ENCODE measurements at places on chromosomes 1 and 21.

GRCh38 chr1:198619375-198620140, 19.3 kb upstream of the PTPRC start:
- no peak for DNase-seq

GRCh38 chr1:43284546-43285110, 753 bp downstream of the C1orf210 start:
- no peak for DNase-seq

DNA sequence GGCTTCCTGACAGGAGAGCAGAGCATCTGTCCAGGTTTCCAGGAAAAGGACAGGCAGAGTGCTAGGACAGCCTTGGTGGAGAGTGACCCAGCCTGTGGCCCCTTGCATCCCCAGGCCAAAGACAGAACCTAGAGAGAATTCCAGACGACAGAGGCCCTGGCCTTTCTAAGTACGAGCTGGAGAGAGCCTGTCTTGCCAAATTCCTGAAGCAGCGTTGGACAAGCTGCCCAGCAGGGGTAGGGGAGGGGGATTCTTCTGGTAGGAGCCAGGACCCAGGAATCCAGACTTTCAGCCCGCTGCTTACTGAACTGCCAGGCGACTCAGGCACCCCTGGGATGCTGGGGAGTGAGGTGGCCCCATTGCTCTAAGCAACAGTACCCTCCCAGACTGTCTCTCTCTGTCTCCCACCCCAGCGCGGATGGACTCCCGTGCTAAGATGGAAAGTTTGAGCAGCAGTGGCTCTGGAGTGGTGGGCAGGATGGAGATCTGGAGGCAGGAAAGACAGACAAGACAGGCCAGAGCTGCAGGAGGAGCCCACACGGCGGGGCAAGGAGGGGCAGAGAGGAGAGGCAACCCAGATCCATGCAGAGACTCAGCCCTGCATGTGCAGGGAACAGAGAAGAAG, 8.8 kb upstream of the PEAR1 start:
- DNase-seq = no peak

- DNase-seq = no peak
These were observed 15.1 kb downstream of the MORN1 start for GRCh38 chr1:2376261-2376741.

DNA sequence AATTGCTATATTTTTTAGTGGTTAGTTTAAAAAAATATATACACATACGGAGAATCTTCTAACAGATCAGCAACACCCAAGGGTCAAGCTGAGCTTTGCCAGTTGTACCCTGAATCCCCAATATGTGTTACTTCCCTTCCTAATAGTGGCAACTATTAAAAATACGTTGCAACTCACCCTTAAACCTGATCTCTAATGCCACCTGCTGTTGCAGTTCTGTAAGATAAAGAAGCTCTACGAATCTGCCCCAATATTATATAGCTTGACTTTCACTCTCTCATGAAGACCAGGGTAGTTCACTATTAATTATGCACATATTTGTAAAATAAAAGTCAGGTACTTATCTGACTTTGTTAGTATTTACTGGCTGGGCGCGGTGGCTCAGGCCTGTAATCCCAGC, 58.4 kb downstream of the ASH1L start:
- DNase-seq = peak; percentile 20

- no peak for DNase-seq
These were observed 626 bp upstream of the HLCS start for GRCh38 chr21:36966821-36967768.

DNA sequence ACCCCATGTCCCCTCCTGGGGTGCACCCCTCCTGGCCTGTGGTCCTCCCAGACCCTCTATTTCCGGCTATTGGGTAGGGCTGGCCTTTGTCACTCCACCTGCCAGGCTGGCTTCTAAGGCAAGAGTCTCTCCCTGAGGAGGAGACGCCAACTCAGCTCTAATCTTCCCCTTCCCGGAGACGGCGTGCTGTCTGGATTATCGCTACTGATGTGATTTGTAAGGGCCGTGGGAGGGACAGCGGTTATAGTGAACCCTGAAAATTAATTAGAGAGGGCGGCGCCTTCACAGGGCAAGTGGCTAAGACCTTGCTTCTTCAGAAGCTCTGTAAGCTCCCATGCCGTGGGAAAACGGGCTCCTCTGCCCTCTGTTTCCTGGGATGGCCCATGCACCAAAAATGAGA, 207.0 kb upstream of the VAMP3 start:
- DNase-seq = no peak

DNA sequence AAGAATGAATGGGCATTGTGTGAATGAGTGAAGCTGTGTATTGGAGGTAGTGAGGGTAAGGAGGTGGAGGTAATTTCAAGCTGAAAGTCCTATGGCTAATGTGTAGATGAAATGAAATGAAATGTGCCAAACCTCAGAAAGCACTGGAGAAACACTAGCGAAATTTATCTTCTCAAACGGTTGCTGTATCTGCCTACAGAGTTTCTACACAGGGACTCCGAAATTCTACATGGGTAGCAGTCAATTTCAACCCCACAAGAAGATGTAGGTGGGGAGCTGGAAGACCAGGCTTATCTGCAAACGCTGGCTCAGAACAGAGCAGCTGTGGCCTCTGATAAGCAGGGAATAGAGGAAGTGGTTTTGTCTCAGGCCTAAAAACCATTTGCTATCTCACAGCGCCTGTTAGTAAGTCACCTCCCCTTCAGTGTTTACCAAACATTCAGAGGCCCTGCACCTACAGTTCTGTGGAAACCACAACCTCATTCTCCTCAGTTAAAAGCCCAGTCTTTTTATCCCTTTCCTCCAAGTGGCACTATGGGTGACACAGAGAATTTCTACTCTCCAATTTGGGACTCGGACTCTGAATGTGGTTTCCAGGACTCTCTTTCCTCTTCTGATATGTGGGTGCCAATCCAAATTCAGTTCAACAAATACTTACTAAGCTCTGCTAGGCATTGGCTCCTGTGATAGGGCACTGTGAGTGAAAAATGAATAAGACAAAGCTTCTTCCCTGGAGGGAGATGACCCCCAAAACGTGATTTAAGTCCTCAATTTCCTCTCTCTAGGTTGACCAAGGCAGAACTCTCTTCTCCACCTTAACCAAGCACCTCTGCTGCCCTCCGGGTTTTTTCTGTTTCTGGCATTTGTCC, 17.2 kb upstream of the SLAMF6 start:
- DNase-seq = peak; percentile 66

DNA sequence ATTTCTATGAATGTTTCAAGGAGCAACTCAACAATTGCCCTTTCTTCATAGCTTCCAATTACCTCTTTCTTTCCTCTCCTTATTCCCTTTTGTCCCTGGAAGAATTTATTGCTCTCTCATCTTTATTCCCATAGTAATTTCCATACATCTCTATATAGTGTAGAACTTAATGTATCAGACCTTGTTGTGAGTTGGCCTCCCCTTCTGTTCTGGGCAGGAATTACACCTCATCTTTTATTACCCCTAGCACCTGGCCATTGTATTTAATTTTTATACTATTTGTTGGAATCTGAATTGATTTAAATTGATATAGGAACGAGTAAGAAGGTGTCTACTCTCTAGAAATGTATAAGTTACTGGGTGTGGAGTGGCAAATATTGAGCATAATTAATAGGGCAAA, 114.5 kb downstream of the CACHD1 start:
- DNase-seq = no peak

DNA sequence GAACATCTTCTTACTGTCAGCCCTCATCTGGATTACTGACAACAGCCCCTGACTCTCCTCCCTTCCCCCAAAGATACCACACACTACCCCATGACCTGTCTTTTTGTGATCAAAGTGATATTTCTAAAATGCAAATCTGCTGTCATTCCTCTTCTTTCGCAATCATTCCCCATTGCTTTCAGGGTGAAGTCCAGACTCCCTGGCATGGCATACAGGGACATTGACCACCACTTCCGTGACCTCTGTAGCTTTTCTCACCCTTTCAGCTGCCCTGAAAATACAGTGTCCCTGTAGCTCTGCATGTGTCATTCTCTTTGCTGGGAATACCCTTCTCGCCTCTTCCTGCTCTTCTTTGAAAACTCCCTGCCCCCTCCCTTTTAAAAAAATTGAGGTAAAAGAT, 4.1 kb downstream of the SERINC2 start:
- DNase-seq = no peak

GRCh38 chr21:40765811-40766210, 81.1 kb downstream of the DSCAM start:
- DNase-seq = no peak

- DNase-seq = no peak
These were observed 9.1 kb upstream of the SRSF10 start for GRCh38 chr1:23989263-23989662.

DNA sequence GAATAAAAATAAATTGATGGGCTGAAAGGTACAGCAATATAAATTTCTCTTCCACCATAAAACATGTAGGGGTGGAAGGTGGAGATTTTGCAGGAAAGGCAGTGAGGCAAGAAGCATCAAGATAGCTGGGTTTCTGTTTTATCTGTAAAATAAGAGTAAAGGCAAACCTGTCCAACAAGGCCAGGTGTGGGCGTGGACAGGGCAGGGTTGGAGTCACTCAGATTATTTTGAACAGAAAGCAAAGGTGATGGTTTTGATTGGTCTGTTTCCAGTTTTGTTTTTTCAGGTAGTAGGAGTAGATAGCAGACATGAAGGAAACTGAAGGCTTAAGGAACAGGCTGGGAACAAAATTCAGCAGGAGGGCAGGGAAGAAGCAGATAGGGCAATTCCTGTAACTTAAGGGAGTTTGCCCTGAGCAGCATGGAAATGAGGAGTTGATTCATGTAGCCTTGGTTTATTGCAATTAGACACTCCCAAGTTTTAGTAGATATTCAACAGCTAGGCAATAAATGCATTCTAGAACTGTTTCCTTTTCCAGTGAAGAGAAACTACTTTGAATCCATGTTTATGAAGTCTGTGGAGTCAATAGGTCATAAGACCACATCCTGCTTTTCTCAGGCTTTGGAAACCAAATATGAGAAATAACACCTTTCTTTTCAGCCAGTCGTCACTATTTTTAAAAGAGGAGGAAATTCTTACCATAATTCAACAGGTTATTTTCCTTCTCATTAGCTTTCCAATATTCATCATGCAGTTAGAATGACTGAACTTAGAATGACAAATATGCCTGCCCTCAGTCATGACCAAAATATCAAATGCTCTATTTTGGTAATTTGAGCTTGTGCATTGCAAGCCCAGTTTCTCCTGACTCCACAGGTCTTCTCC, 38.7 kb upstream of the CD55 start:
- no peak for DNase-seq

GRCh38 chr1:66607458-66607857, 73.5 kb downstream of the SGIP1 start:
- DNase-seq = no peak

GRCh38 chr1:92711473-92712165, 73.3 kb downstream of the EVI5 start:
- DNase-seq = no peak

- no peak for DNase-seq
These were observed 26.3 kb upstream of the TMEM54 start for GRCh38 chr1:32927441-32927840.

GRCh38 chr1:169465281-169465680, 20.5 kb downstream of the SLC19A2 start:
- DNase-seq = no peak

DNA sequence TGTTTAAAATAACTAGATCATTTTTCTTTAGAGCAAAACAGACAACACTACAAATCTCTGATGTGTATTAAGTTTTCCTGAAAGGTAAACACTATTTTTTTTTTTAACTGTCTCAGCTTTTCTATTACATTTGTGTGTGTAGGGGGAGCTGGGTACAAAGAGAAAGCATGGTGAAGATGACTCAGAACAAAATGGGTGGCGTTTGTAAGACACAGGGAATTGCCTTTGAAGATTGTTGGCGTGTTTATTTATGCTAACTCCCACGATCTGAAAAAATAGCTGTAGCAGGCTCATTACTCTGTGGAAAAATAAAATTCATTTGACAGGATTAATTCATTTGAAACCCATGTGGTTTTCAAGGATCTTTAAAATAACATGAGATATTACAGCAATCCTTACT, 285.1 kb downstream of the RYR2 start:
- no peak for DNase-seq

DNA sequence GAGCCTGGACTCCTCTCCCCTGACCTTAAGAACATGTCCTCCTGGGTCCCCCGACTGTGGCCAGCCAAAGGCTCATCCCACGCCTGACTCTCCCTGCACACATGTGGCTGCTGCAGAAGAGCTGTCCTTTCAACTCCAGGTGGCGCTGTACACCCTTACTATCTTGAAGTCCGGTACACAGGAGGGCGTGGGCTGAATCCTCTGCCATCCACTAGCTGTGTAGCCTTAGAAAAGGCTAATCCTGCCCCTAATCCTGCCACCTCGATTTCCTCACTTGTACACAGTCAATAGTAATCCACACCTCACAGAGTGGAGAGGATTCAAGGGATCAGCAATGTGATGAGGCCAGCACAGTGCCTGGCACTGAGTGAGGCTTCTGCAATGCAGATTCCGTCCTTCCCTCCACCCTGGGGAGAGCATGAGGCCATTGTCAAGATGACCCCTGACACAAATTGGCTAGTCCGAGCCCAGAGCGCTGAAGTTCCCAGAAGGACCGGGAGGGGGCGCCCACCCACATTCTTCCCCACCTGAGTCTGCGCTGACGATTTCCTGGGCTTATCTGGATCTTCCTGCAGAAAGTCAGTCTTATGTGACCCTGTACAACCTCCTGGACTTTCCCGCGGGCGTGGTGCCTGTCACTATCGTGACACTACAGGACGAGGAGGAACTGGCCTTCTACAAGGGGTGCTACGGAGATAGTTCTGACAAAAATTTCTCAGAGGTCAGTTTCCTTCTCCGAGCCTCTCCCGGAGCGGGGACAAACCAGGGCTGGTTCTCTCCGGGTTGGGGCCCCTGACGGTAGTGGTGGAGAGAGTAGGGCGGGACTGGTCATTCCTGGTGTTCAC, 47.1 kb upstream of the DMBX1 start:
- peak; percentile 44 for DNase-seq

GRCh38 chr1:211478801-211479578, 13.0 kb downstream of the RD3 start:
- DNase-seq = no peak

GRCh38 chr1:156421062-156421938, 52.3 kb downstream of the RHBG start:
- DNase-seq = peak; percentile 51

DNA sequence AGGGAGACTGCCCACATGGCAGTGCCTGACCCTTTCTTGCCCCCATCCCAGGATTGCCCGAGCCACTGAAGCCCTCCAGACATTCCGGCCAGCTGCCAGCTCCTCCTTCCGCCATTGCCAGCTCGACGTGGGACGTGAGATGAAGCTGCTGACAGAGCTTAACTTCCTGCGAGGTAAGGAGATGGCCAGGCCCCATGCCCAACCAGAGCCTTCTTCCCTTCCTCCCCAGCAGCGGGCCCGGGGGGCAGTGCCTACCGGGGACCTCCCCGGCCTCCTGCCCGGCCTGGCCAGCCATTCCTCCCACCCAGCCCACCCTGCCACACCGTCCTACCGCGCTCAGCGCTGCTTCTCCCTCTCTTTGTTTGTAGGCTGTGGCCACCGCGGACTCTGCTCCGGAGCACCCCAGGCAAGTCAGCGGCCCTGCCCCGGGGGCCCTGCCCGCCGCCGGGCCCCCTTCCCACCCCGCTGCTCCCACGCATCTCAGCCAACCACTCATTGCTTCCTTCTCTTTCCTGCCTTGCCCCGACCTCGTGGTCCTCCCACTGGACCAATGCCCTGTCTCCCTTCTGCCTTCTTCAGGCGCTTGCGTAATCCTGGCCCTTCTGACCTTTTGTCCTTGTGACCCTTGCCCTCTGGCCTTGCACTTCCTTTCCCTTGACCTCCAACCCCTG, 4.9 kb downstream of the TRIM46 start:
- no peak for DNase-seq
